ENCODE measurements at places on chromosomes 12 and 14. TPM values are rescaled to one million over a fixed set of nuclear protein-coding genes. Genes with fewer than 3 reads are reported as not detected.

DNA sequence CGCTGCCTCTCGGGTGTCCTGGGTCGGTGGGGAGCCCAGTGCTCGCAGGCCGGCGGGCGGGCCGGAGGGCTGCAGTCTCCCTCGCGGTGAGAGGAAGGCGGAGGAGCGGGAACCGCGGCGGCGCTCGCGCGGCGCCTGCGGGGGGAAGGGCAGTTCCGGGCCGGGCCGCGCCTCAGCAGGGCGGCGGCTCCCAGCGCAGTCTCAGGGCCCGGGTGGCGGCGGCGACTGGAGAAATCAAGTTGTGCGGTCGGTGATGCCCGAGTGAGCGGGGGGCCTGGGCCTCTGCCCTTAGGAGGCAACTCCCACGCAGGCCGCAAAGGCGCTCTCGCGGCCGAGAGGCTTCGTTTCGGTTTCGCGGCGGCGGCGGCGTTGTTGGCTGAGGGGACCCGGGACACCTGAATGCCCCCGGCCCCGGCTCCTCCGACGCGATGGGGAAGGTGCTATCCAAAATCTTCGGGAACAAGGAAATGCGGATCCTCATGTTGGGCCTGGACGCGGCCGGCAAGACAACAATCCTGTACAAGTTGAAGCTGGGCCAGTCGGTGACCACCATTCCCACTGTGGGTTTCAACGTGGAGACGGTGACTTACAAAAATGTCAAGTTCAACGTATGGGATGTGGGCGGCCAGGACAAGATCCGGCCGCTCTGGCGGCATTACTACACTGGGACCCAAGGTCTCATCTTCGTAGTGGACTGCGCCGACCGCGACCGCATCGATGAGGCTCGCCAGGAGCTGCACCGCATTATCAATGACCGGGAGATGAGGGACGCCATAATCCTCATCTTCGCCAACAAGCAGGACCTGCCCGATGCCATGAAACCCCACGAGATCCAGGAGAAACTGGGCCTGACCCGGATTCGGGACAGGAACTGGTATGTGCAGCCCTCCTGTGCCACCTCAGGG, 679 bp downstream of the ARF6 start:
- DNase-seq = peak; percentile 87

DNA sequence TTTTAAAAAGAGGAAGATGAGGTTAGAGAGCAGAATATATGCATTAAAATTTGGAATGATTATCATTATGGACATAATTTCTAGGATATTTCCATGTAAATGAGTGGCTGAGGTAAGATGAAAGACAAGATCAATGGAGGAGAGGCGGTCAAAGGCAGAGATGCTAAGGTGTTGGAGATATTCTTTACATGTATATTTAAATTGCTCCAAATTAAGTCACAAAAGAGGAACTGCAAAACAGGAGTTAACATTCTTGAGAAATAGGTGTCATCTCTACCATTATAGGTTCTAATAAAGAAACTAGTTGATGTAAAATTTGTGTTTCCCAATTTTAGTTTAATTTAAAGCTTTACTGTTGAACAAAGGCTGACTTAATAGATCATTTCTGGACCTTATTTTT, 268.5 kb upstream of the PPFIA2 start:
- DNase-seq = no peak

GRCh38 chr14:75715926-75716780, 55.1 kb downstream of the TTLL5 start:
- DNase-seq = no peak

DNA sequence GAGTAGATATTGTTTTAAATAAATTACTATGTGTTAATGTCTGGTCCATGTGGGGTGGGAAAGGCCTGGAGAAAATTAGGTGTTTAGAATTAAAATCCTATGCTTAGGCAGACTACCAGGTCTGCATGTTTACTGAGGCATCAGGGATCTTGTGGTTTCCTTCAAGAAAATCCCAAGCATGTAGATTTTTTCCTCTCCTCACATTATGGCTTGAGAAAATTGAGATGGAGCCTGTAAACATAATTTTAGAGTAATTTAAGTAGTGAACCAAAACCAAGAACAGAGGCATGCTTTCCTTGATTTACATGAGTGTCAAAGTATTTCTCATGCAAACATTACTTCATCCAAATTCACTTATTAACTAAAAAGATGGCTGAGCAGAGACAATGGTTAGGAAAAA, 823.7 kb downstream of the AACS start:
- DNase-seq = no peak

Gene RNF212B
- total RNA-seq = not detected
